ENCODE measurements at places on chromosomes 3 and 15.

DNA sequence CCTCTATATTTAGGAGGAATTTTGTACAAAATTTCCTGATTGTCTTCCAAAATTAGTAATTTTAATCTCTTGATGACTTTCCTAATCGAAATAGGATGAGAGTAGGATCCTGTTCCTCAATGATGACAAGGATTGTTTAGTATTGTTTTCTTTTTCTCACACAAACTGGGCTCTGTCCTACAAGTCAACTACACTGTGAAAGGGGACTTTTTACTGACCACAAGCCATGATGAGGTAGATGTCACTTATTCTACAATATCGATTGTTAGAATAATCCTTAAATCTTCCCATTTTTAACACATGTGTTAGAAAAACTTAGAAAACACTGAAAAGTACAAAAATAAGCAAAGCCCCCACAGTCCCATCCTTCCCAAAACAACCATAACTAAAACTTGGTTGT is 35.8 kb upstream of the TSC22D2 start:
- no peak for DNase-seq

DNA sequence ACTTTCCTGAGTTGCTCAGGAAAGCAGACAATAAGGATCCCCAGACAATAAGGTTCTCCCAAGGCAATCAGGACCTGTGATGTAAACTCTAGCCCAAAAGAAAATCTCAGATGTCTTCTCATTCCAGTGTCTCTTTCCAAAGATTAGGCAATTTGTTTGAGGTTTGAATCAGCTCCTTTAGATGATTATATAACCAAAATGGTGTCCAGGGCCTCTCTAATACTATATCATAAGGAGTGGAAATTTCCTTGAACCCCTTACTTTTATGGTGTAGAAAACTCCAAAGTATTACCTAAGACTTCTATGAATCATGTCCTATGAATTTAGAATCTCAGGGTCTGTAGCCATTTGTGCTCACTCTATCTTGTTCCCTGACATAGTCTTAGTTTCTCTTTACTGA is 65.9 kb downstream of the GPR176 start:
- no peak for DNase-seq

DNA sequence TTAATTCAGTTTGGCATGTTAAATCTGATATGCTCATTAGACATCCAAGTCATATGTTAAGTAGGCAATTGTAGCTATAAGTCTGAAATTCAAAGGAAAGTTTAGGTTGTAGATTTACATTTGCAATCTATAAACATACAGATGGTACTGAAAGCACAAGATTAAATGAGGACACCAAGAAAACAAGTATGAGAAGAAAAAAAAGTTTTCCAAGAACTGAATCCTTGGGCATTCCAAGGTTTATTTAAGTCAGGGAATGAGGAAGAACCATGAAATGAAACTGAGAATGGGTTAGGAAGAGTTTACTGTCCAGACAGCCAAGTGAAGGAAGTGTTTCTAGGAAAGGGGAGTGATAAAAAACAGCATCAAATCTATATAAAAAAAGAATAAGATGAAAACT is 756.1 kb upstream of the DPPA4 start:
- DNase-seq: no peak

- no peak for DNase-seq
Observed at GRCh38 chr3:165669967-165670366, 167.3 kb downstream of the BCHE start.

DNA sequence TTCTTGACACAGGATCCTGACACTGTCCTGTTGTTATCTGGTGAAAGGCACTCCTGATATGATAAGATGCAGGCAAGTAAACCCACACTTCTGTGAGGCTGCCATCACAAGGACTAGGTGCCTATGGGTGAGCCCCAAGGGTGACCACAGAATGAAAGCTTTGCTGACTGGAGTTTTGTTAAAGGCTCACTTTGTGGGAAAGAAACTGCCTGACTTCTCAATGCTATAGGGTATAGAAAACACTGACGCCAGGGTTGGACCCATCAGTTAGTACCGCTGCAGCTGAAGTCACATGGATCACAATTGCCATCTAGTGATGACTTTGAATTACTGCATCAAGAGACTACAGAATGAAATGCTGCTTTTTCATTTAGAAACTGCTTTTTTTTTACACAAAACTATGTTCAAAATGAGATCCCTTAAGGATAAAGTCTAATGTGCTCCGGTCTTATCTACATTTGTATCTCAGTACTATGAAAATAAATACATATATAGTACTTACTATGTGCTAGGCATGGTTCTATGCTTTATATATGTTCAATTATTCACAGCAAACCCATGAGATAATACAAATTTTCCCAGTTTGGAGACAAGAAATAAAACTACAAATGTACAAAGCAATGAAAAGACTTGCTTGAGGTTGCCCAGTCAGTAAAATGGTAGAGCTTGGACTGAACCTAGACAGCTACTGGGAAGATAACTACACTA is 64.2 kb upstream of the CMSS1 start:
- DNase-seq: no peak

DNA sequence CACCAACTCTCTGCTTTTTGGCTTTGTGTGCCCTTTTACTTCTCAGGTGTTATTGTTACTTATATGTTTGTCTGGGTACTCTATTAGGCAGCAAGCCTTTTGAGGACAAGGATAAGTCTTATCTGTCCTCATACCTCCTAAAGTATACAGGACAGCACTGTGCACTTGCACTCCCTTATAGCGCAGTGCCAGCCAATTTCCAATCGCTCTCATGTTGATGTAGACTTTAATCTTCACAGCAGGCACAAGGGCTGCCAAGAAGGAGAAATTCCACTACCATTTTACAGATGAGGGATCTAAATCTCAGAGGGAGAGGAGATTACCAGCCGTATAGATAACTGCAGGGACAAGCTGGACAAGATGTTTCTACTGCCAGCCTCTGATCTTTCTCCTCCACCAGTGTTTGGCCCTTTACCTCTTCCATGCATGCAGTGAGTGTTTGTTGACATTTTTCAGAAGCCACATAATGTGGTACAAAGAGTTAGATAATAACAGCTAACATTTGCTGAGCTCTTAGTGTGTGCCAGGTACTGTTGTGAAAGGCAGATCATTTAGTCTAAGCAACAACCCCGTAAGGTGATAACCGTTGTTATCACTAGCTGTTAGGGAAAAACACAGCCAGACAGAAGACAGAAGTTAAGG is 30.1 kb downstream of the SST start:
- DNase-seq: no peak

GRCh38 chr3:169759256-169759655 is 5.6 kb downstream of the TERC start:
- DNase-seq: no peak

DNA sequence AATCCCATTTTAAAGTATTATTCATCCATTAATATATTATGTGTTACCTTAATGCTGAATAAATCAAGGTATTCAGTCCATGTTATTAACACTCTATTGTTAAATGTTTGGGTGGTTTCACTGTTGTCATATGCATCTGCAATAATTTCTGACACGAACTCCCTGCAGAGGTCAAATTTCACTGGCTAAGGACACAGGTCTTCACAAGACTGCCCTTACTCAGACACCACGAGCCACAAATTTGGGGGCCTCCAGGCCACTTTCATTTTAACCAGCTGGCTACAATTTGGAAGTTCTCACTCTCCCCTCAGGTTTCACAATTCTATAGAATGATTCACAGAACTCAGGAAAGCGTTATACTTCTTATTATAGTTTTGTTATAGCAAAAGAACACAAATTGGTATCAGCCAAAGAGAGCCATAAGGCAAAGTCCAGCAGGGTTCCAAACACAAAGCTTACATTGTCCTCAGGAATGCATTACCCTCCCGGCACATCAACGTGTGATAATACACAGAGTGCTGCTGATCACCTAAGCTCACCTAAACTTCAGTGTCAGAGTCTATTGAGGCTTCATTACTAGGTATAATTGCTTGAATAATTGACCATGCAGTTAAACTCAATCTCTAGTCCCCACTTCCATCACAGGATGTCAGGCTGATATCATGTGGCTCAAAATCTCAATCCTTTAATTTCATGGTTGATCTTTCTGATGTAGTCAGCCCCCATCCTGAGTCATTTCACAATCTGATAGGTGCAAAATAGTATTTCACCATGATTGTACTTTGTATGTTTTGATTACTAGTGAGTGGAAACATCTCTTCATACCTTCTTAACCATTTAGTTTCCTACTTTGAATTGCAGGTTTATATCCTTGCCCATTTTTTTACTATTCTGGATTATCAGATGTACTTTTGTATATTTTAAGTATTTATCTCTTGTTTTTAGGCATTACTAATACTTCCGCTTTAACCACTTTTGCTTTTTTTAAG is 441.4 kb upstream of the AGTR1 start:
- DNase-seq: no peak

- no peak for DNase-seq
Observed at GRCh38 chr3:119653876-119654275, 6.5 kb downstream of the POPDC2 start.

DNA sequence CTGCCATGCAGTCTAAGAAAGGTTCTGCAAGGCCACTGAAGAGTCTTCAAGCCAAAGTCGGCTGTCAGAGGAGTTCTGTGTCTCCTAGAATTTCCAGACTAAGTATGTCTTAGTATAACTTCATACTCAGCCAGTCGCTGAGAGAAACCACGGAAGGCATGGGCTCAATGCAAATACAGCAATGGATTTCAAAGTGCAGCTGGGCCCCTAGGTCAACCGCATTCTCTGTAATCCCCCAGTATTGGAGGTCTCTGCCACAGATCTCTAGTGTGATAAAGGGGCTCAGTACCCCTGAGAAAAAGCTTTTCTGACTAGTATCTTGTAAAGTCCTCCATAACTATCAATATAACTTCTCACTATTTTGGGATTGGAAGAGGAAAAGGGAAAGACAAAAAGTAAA is 208.3 kb downstream of the VPS13C start:
- DNase-seq: no peak

GRCh38 chr3:94709249-94709902 is 646.5 kb downstream of the NSUN3 start:
- DNase-seq: no peak

DNA sequence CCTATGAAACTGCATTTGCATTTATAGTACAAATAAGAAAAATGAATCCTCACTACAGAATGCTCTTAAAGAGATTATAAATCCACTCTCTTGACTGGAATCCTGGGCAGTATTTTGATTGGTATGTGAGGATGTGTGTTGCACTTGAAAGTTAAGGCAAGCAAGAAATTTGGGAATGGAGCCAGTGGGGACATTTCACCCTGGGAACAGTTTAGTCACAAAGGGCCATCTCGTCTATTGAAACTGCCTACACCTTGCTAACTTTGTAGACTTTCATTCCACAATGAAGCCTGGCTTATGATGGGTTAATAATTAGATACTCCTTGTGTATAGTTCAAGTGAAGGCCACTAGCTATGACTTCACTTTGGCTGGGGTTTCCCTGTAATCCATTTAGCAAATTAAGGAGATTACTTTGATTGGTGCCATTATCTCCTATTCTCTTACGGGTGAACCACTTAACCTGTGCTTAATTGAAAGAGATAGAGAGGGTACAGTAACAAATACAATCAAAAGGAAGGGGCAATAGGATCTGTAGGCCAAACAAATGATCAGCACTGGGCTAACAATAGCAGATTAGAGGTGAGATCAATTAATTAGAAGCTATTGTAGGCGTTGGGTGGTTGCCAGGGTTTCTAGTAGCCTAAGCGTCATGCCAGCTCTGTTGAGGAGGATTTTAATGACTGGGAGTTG is 146.9 kb upstream of the RARB start:
- no peak for DNase-seq

DNA sequence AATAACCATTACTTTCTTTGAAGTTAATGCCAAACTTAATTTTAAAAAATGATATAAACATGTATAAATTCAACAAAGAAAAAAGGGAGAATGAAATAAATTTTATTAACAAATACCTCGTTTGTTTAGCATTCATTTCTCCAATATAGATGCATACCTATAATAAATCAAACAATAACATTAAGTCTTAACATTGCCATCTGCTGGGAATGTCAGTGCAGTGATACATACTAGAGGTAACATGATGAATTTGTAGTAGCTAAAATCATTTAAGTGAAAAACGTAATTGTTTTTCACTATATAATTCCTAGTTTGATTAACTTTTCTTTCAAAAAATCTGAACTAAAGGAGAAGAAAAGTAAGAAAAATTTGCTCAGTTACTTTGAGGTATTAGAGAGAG is 340.2 kb upstream of the CBLB start:
- no peak for DNase-seq

- DNase-seq: no peak
Observed at GRCh38 chr15:31157644-31158069, 56.1 kb upstream of the TRPM1 start.

GRCh38 chr3:84980011-84980410 is 21.2 kb downstream of the CADM2 start:
- DNase-seq: no peak

DNA sequence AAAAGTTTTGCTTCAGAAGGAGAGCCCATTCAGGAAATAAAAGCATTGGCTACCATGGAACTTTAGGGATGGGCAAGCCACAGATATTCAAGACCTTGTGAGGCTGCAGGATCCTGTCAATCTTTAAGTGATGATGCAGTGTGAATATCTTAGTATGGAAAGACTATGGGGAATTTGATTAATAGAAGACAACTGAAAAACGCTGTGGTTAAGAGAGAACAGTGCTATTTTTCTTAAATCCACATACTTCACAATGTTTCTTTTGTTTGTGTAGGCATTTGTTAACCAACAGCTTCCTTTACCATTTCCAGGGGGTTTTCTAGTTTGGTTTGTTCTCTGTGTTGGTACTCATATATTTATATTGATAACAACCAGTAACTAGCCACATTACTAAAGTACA is 90.3 kb downstream of the TMEM212 start:
- DNase-seq: no peak

DNA sequence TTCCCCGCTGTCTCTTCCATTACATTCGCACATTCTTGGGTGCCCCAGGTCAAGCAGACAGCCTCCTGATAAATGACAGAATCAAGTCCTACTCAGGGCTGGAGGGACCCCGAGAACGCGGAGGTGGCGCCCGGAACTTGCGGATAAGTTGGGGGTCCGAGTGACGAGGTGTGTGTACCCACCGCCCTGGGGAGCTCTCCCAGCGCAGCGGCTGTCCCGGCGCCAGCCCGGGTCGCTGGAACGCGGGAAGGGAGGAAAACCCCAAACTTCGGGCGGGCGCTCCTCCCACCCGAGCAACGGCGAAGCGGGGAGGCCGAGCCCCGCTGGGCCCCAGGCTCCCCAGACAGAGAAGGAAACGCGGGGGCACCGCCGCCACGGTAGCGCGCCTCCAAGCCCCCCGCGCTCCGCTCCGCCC is 550 bp downstream of the CLN6 start:
- peak; percentile 57 for DNase-seq

DNA sequence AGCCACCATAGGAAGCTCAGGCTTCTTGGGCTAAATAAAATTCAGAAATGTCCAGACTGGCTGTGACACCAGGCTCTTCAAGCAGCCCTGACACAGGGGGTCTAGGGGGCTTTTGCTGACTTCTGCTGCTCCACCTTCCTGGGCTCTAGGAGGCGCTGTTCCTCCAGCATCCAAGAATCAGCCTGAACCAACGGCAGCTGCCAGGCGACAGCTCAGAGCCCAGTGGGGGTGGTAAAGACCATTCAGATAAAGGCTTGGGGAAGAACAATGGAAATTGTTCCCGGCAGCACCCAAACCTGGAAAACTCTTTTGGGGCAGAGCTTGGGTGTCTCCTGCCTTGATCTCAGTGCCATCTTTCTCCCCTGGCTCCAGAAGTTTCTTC is 21.6 kb upstream of the PSTPIP1 start:
- DNase-seq: peak; percentile 60

Data from lower lobe of right lung (tissue), 2 donors.